Spinal cord (tissue), 10 donors: ENCODE measurements at places on chromosomes 11 and 22. TPM values are rescaled to one million over a fixed set of nuclear protein-coding genes. Genes with fewer than 3 reads are reported as not detected.

Gene OR5B21
- not detected for polyA plus RNA-seq

Gene TIMP3
- 231 TPM for polyA plus RNA-seq

Gene OR10G4
- polyA plus RNA-seq = not detected

Gene KRTAP5-7
- polyA plus RNA-seq = 1.0 TPM

Gene KRTAP5-9
- 0.71 TPM for polyA plus RNA-seq

Gene MS4A5
- polyA plus RNA-seq = not detected

Gene FXYD2
- 5.0 TPM for polyA plus RNA-seq

Gene PGGHG
- 6.5 TPM for polyA plus RNA-seq

Gene GPR83
- polyA plus RNA-seq = 3.6 TPM
